Cerebellar nuclear complex (tissue), 1 donor: ENCODE measurements at places on chromosomes 1 and 21.

DNA sequence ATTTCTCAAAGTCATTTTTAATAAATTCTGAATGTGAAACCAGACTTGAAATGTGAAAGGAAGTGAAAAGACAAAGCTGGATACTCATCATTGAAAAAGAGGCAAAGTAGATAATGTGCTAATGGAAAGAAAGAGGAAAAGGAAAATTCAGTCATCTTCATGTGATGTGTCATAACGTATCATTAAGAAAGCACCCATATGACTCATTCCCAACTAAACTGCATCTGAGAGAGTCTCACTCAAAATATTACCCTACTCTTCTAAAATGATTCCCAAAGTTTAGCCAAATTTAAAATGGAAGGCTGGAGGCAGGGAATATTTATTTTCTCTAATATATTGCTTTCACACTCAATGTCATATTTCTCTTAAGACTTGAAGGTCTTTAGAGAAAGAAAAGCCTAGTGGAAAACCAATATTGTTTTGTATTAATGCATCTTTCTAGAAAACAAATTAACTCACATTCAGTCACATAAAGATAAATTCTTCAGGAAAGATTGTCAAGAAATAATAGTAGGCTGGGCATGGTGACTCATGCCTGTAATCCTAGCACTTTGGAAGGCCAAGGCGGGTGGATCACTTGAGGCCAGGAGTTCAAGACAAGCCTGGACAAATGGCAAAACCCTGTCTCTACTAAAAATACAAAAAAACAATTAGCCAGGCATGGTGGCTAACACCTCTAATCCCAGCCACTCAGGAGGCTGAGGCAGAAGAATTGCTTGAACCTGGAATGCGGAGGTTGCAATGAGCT lies 129.9 kb downstream of the SLC30A10 start:
- no peak for DNase-seq

DNA sequence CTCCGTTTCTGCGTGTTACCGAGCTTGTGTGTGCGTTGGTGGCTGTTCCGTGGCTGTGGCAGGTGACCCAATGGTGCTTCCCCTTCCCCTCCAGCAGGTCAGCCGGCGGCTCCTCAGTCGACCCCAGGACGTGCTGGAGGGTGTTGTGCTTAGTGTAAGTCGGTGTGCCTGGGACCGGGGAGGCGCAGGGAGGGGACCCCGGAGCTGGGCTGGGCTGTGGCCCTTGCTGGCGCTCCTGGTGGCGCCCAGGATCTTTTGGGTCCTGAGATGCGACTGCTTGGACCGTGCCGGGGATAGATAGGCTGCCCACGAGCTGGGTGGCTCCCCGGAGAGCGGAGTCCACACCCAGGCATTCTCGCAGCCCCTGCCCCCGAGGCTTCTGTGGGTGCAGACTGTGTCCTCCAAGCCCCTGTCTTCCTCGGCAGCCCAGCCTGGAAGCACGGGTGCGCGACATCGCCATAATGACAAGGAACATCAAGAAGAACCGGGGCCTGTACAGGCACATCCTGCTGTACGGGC lies 5.9 kb downstream of the ATAD3C start:
- no peak for DNase-seq

DNA sequence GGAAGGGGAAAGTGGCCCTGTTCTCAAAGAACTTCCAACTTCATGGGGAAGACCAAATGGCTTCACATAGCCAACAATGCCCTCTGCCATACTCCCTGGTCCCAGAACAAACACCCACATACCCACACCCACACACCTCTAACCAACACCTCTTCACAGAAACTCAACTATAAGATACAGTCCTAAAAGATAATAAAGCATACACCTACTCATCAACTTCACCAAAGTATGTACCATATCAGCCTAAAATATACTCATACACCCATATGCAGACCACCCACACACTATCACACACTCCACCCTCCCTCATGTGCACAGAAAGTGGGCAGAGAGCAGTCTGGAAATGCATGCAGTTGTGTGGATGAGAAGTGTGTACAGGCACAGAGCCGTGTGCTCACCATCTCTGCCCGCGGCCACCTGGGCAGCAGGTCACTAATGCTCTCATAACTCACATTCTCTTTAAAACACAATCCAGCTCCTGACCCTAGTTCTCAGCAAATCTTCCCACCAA lies 27.7 kb downstream of the IQGAP3 start:
- DNase-seq = no peak

- DNase-seq = no peak
Measured at GRCh38 chr1:212930986-212931678, 19.2 kb upstream of the VASH2 start.

- no peak for DNase-seq
Measured at GRCh38 chr1:220219865-220220698, 52.2 kb downstream of the RAB3GAP2 start.

- DNase-seq = no peak
Measured at GRCh38 chr1:111509997-111510375, 6.6 kb upstream of the ADORA3 start.

DNA sequence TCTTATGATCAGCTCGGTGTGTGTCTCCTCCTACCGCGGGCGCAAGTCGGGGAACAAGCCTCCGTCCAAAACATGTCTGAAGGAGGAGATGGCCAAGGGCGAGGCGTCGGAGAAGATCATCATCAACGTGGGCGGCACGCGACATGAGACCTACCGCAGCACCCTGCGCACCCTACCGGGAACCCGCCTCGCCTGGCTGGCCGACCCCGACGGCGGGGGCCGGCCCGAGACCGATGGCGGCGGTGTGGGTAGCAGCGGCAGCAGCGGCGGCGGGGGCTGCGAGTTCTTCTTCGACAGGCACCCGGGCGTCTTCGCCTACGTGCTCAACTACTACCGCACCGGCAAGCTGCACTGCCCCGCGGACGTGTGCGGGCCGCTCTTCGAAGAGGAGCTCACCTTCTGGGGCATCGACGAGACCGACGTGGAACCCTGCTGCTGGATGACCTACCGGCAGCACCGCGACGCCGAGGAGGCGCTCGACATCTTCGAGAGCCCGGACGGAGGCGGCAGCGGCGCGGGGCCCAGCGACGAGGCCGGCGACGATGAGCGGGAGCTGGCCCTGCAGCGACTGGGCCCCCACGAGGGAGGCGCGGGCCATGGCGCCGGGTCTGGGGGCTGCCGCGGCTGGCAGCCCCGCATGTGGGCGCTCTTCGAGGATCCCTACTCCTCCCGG lies 1.5 kb downstream of the KCNC4 start:
- no peak for DNase-seq

DNA sequence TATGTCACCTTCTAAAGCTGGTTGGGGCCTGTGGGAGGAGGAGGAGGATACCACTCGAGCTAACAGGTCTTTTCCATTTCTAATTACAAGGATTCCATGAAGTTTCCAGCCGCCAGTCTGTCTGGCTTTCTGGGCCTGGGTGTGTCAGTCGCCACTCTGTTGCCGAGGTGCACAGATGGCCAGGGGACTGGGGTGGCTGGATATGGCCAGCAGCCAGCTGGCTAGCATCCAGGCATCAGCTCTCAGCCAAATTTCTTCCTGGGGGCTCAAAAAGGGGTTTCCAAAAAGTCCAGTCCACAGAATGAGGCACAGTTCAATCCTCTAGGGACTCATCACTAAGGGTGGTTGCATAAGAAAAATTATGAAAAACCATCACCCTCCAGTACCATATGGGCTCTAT lies 32.4 kb downstream of the ITPKB start:
- no peak for DNase-seq

DNA sequence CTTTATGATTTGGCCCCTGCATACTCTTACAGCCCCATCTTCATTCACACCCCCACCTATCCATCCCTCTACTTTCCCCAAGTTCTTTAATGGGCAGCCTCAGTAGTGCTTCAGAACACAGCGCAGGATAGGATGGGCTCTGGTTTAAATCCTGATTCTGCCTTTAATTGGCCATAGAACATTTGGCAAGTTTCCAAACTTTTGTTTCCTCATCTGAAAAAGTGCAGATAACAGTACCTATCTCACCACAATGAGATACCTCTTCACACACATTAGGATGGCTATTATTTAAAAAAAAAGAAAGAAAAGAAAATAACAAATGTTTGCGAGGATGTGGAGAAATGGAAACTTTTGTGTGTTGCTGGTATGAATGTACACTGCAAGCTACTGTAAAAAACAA lies 142.5 kb upstream of the VANGL1 start:
- no peak for DNase-seq

DNA sequence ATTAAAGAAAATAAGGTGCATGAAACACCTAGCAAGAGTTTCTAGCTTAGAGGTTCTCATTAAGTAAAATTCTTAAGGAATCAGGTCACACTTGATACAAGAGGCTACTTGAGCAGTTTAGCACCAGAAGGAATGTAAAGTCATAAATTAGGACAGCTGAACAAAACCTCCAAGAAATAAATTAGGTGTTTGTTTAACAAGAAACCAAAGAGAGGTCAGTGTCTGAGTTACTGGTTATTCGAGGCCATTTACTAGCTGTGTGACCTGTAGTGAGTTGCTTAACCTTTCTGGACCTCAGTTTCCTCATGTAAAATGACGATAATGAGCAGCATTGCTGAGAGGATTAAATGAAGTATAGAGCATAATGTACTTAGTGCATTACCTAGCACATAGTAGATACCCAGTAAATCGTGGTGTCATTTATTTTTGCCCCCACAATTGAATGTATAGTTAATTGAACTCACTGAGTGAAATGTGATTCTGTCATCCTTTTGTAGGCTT lies 908 bp upstream of the ELK4 start:
- DNase-seq = no peak

DNA sequence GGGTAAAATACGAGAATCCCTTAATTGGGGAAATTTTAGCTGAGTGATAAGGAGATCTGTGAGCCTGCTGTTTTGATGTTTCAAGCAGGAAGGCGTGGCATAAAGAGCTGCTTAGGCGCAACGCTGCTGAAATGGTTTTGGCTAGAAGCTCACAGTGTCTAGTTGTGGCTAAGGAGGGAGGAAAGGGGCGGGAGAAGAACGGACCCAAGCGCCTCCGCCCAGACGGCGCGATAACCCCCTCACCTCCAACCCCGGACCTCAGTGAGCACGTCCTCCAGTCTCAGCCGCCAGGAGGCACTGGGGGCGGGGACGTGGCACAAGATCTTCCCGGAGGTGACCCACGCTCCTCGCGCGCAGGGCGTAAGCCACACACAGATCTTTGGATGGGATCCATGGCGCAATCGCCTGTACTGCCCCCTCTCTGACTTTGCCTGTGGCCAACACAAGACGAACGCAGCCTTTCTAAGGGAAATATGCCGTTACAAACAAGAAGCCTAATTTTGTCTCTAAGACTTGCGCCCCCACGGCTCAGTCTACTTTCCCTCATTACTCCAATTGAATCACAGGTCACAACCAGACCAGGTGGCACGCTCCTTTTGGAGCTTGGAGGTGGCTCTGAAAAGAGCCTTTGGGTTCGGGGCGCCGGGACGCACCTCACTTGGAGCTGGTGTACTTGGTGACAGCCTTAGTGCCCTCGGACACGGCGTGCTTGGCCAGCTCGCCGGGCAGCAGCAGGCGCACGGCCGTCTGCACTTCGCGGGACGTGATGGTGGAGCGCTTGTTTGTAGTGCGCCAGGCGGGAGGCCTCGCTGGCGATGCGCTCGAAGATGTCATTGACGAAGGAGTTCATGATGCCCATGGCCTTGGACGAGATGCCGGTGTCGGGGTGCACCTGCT lies 23.4 kb upstream of the RNF187 start:
- no peak for DNase-seq

DNA sequence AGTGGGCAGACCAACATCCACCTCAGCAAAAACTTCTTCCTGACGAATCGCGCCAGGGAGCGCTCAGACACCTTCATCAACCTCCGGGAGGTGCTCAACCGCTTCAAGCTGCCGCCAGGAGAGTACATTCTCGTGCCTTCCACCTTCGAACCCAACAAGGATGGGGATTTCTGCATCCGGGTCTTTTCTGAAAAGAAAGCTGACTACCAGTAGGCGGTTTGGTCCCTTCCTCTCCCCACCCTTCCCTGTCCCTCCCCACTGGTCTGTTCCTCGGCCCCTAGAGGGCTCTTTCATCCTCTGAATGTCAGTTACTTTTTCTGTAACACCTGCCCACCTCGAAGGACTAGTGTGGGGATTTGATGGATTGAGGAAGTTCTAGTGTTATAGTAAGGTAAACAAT lies 46.9 kb downstream of the CAPN2 start:
- no peak for DNase-seq

- DNase-seq = no peak
Measured at GRCh38 chr1:183814121-183814681, 9.3 kb downstream of the RGL1 start.

- DNase-seq = no peak
Measured at GRCh38 chr1:55195521-55196233, 19.5 kb downstream of the USP24 start.

DNA sequence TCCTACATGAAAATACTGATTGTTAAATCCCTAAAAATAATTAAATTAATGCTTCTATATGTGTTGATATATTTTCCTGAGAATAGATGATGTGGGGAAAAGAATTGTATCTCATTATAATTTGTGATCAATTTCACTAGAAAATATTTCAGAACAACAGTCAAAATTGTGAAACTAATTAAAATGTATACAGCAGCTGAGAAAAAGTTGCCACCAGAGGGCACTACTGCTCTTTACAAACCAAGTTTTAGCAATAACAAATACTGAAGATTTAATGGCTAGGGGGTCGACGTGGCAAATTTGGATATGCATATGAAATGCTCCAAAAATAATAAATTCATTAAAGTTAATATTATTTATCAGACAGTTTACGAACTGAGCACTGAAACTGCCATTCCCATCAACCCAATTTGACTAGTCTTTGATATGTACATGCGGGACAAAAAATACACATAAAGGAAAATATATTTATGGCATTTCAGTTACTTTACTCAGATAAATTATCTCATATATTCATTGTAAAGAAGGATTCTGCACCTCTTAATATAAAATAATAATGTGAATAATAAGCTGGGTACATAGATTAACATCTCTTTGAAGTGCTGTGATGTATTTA lies 96.3 kb upstream of the TMPRSS15 start:
- DNase-seq = no peak

DNA sequence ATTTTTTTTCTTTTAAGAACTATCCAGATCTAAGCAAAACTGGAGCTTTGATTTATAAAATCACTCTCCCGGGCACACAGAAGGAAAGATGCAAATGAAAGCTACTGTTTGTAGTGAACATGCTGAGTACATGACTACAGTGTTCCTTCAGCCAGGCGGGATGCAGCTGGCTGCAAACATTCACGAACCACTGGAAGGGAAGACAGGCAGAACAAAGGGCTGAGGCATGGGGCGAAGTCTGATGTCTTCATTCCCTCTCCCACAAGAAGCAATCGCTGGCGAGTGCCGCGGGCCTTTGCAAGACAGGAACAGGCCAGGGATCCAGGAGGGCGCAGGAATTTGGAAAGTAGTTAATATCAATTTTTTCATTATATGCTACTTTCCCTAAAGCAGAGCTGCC lies 257.9 kb upstream of the AJAP1 start:
- no peak for DNase-seq

- no peak for DNase-seq
Measured at GRCh38 chr1:119475866-119476439, 31.1 kb upstream of the HSD3B1 start.

GRCh38 chr1:30715216-30715615 lies 8.2 kb downstream of the MATN1 start:
- no peak for DNase-seq

GRCh38 chr1:7644961-7645750 lies 125.9 kb upstream of the VAMP3 start:
- peak; percentile 71 for DNase-seq

GRCh38 chr1:29513357-29513756 lies 277.0 kb downstream of the PTPRU start:
- no peak for DNase-seq
